H9 (cell line): ENCODE measurements at places on chromosomes 7 and 10.

GRCh38 chr10:53135213-53135896, 362.8 kb upstream of the MBL2 start:
- no peaks in the 10 kb centered on the region for H3K4me1 ChIP-seq
- H3K4me3 ChIP-seq = no peak overlapping the region
- no peaks in the 10 kb centered on the region for H3K36me3 ChIP-seq
- no peak overlapping the region for H3K27ac ChIP-seq

- no peak for DNase-seq
- H3K4me3 ChIP-seq = no peak overlapping the region
- no peaks in the 10 kb centered on the region; the same call in 1 of the 2 replicates for H3K4me1 ChIP-seq
- no peaks in the 10 kb centered on the region for H3K27me3 ChIP-seq
- no peak overlapping the region for H3K27ac ChIP-seq
- H3K36me3 ChIP-seq = no peaks in the 10 kb centered on the region
Measured at GRCh38 chr7:116592041-116592355, 67.2 kb downstream of the CAV1 start.

DNA sequence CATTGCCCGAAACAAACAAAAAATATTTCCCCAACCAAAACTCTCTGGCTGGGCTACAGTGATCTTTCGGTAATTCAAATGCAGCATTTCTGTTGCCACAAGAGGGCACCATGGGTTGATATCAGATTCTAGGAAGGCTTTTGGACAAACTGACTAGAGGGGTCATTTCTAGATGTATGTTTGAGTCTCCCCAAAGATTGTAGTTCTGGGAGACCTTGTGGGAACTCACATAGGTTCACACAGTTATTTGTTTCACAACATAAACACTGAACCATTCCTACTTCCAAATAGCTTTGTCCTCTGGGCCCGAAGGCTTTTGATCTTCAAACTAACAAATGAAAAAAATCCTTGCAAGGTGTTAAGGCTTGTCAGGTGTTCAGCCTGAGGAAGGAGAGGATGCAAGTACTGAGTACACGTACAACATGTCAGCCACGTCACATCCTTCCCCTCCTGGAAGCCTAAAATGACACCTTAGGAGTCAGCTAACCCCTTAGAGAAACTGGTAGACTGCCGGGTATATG, 37.0 kb upstream of the IL15RA start:
- no peaks in the 10 kb centered on the region for H3K27me3 ChIP-seq
- H3K27ac ChIP-seq = no peak overlapping the region
- no peak overlapping the region for H3K4me3 ChIP-seq
- H3K36me3 ChIP-seq = no peaks in the 10 kb centered on the region
- DNase-seq = peak; percentile 49
- H3K4me1 ChIP-seq = no peaks in the 10 kb centered on the region; the same call in 1 of the 2 replicates

DNA sequence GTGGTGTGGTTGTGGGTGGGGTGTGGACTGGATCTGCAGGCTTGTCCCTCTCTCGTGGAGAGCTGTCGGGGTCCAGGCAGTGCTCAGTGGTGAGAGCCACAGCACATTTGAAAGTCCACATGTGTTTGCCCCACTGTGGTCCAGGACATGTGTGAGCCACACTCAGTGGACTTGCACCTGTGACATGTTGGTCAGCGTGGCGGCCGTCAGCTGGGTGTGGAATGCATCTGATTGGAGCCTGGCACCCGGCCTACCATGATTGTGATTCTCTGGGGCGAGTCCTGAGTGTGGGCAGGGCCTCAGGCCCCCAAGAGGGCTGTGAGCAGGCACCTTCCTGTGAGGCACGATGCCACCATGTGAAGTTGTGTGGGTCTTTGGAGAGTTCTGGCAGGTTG, 77.9 kb downstream of the DNAJB6 start:
- H3K27ac ChIP-seq = no peak overlapping the region
- H3K4me3 ChIP-seq = no peak overlapping the region
- H3K27me3 ChIP-seq = no peaks in the 10 kb centered on the region
- no peak for DNase-seq
- peaks cover 32% of the 10 kb centered on the region for H3K36me3 ChIP-seq
- no peaks in the 10 kb centered on the region for H3K4me1 ChIP-seq

DNA sequence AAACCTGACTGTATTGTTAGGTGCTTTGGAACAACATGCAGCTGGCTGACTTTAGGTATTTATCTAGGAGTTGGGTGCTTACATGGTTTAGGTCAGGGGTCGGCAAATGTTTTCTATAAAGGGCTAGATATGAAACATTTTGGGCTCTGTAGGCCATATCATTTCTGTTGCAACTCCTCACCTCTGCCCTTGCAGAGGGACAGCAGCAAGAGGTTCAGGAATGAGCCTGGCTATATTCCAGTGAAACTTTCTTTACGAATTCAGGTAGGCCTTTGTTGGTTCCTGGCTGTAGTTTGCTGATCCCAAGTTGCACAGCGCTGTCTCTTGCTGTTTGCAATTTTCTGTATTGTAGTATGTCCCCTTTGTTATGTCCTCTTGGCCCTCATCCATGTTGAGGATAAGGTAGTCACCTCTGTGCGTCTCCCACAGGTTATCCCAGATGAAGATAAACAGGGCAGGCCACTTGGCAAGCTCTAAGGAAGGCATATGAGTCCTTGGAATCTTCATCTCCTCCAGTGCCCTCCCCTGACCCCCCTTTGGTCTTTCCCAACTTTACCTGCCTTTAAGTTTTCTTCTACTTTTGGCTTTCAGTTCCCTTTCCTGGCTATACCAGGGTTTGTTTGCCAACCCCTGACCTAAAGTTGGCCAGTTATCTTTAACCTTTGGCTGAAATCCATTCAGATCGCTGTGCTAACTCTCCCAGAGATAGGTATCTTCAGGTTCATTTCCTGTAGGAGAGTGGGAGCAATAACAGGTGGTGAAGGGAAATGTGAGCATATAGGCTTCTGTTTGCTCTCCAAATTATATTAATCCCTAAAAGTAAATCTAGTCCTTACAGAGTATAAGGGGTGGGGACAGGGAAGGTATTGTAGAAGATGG, 36.1 kb downstream of the SGPL1 start:
- DNase-seq = no peak
- no peaks in the 10 kb centered on the region for H3K27me3 ChIP-seq
- no peak overlapping the region for H3K4me3 ChIP-seq

DNA sequence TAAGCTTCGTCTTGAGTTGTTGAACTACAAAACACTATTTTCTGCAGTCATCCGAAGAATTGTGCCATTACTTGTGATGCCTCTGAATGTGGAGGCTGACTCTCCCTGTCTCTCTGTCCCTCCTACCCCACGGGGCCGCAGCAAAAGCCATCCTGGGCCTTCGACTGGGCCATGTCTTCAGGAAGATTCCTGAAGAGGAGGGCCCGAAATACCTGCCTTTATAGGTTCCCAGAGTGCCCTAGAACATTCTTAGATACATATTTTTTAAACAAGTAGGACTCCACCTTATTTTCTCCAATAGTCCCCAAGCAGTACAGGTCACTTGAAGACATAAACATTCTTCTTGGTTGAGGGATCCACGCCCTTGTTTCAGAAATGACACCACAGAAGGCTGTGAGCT, 8.1 kb downstream of the IGFBP3 start:
- no peak overlapping the region for H3K4me3 ChIP-seq
- no peak overlapping the region for H3K27ac ChIP-seq
- no peaks in the 10 kb centered on the region for H3K4me1 ChIP-seq
- DNase-seq = no peak

GRCh38 chr10:29033311-29033940, 255.4 kb upstream of the LYZL1 start:
- H3K27me3 ChIP-seq = no peaks in the 10 kb centered on the region
- H3K4me1 ChIP-seq = no peaks in the 10 kb centered on the region
- no peak overlapping the region for H3K27ac ChIP-seq
- no peaks in the 10 kb centered on the region for H3K36me3 ChIP-seq
- no peak overlapping the region for H3K4me3 ChIP-seq

DNA sequence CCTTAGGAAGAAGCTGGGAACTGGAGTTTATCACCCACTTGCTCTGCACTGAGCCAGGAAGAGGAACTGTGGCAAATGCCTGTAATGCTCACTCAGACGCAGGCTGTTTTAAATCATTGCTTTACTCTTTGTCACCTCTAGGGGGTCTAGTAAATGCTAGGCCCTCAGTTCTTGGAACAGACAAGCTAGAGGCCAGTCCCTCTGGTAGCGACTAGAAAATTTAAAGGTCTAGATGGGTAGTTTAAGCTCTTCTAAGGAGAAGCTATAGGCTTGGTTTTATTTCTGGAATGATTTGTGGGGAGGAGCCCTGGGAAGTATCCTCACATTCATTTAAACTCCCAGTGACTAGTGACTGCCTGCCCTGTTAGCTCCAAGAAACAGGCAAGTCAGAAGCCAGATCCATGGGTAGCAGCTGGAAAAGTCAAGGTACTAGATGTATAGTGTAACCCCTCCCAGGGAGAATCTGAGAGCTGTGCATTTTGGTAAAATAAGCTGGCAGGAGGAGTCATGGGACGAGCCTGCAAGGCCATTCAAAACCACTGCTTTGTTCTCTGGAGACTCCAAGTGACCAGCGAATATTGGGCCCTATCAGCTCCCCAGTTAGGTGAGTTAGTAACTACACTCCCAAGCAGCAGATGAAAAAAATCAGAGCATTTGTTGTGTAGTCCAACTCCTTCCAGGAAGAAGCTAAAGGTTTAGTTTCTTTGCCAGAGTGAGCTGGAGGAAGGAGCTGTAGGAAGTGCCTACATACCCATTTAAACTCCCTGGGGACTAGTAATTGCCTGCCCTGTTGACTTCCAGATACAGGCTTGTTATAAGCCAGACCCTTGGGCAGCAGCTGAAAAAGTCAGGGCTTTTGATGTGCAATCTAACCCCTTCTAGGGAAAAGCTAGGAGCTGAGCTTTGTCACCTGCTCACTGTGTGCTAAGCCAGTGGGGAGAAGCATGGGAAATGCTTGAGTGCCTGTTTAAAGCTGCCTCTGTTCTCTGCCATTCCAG, 68.9 kb downstream of the DYNC1I1 start:
- no peak overlapping the region for H3K27ac ChIP-seq
- H3K4me3 ChIP-seq = no peak overlapping the region
- no peaks in the 10 kb centered on the region; the same call in 1 of the 2 replicates for H3K4me1 ChIP-seq
- DNase-seq = peak; percentile 39
- no peaks in the 10 kb centered on the region for H3K27me3 ChIP-seq

- H3K4me3 ChIP-seq = no peak overlapping the region
- no peak overlapping the region for H3K27ac ChIP-seq
- H3K4me1 ChIP-seq = no peaks in the 10 kb centered on the region
- no peak for DNase-seq
- H3K36me3 ChIP-seq = no peaks in the 10 kb centered on the region
- no peaks in the 10 kb centered on the region for H3K27me3 ChIP-seq
Measured at GRCh38 chr10:44036425-44036824, 348.5 kb downstream of the CXCL12 start.

- DNase-seq = no peak
- H3K27me3 ChIP-seq = no peaks in the 10 kb centered on the region; the same call in 1 of the 2 replicates
- H3K4me1 ChIP-seq = no peaks in the 10 kb centered on the region
- no peak overlapping the region for H3K27ac ChIP-seq
- H3K36me3 ChIP-seq = no peaks in the 10 kb centered on the region; the same call in 2 of the 3 replicates
- peak overlapping the region; percentile 75 for H3K4me3 ChIP-seq
Measured at GRCh38 chr7:151277631-151278030, 29.1 kb upstream of the SMARCD3 start.
